ENCODE measurements at places on chromosomes 16 and 17.

DNA sequence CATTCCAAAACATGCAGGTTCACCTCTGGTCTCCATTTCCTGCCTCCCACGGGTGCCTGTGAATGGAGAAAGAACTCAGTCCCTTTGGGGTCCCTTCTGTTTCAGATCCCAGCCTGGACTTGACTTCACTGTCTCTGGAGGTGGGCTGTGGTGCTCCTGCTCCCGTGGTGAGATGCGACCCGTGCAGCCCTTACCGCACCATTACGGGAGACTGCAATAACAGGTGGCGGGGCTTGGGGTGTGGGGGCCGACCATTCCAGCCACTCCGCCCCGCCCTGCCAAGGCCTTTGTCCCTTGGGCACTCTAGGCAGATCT, 10.5 kb downstream of the LPO start:
- no peak for DNase-seq

GRCh38 chr16:3734758-3735221, 17.5 kb upstream of the TRAP1 start:
- DNase-seq: no peak

- DNase-seq: no peak
These were observed 43.2 kb downstream of the GOSR1 start for GRCh38 chr17:30520436-30520835.

- DNase-seq: no peak
These were observed at the start of gene CA10 for GRCh38 chr17:52158450-52159042. Gene CA10, minus strand, starts transcription at chr17:52158714.

- no peak for DNase-seq
These were observed 19.1 kb downstream of the ZNRF1 start for GRCh38 chr16:75017670-75018525.

GRCh38 chr17:10744501-10745000, 14.7 kb upstream of the TMEM220 start:
- peak; percentile 31 for DNase-seq

DNA sequence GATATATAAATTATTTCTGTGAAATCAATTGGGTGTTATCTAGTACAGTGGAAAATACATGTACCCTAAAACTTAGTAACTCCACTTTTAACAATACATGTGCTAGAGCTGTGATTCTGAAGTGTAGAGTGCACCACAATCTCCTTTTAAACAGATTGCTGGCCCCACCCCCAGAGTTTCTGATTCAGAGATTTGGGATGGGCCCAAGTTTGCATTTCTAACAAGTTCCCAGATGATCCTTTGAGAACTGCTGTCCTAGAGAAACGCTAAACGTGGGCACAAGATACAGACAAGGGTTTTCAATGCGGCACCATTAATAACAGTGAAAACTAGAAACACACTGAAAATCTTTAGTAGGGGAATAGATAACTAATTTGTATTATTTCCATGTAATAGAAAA, 49.2 kb downstream of the NXPH3 start:
- DNase-seq: no peak

DNA sequence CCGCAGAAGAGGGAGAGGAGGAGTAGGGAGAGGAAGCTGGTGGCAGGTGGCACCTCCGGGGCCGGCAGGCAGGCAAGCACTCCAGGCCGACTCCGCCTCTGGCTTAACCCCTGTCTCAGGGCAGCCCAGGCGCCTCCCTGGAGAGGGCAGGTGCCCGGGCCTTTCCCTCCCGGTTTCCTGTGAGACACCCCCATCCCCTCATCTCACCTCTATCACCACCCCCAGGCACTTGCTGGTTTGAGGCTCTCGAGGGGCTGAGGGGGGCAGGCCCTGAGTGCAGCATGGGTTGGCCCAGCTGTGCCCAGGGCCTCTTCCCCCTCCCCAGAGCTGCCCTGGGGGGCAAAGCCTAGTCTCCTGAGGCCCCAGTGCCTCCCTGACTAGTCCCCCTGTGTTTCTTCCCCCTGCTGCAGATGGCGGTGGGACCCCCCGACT, 6.0 kb downstream of the DOC2A start:
- DNase-seq: no peak
